ENCODE measurements at places on chromosomes 6 and 20.

- DNase-seq: no peak
Observed at GRCh38 chr6:117676577-117677218, 1.4 kb downstream of the NUS1 start.

DNA sequence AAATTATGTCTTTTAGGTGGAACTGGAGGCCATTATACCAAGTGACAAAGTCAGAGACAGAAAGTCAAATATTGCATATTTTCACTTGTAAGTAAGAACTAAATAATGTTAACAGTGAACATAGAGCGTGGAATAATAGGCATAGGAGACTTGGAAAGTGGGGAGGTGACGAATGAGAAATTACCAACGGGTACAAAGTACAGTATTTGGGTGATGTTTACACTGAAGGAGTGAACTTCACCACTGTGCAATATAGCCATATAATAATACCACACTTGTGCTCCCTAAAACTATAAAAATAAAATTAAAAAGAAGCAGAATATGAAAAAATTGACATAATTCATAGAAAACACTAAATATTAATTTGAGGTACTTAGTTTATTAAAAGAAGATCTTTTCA lies 14.9 kb downstream of the EYS start:
- DNase-seq: no peak

DNA sequence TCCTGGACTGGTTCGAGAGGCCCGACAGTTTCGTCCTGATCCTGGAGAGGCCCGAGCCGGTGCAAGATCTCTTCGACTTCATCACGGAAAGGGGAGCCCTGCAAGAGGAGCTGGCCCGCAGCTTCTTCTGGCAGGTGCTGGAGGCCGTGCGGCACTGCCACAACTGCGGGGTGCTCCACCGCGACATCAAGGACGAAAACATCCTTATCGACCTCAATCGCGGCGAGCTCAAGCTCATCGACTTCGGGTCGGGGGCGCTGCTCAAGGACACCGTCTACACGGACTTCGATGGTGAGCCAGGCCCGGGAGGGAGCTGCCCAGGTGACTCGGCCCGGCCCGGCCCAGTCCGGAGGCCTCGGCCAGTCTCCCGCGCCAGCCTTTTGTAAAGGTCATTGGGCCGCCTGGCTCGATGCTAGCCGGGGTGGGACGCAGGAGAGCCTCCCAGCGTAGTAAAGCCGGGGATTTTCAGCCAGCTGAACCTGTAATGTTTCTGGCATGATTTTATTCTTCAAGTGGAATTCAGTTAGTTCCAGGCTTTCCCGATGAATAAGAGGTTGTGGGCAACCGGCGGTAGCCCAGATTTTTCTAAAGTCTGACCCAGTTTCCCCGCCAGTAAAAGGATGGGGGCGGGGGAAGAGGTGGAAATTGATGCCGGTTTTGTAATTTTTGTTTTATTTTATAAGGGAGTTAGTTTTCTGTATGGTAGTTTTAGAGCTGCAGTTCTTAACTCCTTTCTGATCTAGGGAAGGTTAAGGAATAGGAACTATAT lies 1.4 kb downstream of the PIM1 start:
- peak; percentile 58 for DNase-seq

DNA sequence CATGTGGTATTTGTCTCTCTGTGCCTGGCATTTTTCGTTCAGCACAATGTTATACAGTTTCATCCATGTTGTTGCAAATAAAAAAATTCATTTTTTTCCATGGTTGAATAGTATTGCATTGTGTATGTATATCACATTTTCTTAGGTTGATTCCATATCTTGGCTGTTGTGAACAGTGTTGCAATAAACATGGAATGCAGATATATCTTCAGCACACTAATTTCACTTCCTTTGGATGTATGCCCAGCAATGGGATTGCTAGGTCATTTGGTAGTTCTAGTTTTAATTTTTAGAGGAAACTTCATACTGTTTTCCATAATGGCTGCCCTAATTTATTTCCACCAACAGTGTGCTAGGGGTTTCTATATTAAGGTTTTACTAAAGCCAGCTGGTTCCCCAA lies 52.6 kb downstream of the GFRAL start:
- no peak for DNase-seq

DNA sequence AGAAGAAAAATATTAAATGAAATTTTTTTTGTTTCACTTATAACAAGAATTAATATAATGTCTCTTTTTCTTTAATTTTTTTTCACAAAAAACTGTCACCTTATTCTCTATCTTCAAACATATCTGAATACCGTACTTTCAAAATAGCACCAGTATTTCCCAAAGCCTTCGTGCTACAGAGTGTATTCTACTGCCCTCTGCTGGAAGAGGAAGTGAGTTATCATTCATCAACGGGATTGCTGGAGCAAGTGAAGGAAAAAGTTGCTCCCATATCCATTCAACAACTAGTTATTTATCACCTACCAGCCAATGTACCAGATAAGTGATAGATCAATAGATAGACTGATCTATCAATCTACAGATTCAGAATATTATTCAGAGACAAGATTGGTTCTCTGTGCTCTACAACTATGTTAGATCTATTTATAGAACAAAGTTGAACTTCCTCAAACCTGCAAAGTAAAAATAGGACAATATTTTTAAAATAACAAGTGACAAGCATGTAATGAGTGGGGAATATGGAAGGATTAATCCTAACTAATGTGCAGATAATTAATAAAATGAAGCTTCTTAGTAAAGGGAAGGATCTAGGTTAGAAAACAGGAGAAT lies 26.7 kb upstream of the TFAP2B start:
- no peak for DNase-seq

- DNase-seq: no peak
Observed at GRCh38 chr20:36463212-36464061, 77.9 kb upstream of the MYL9 start.

DNA sequence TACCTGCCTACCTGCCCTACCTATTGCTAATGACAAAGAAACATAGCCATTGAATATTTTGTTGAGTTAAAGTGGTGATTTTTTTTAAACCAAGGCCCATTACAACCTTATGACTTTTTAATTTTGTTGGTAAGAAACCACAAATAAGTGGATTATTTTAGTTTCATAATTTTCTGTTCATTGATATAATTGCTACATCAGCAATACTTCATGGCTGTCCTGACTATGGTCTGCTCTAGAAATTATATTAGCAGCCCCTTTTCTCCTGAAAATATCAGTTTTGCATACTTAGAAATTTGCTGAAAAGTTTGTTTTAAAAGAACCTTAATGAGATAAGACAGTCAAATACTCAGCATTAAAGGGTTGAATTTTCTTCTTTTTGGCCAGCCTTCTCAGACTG lies 106.5 kb downstream of the HIVEP1 start:
- no peak for DNase-seq

DNA sequence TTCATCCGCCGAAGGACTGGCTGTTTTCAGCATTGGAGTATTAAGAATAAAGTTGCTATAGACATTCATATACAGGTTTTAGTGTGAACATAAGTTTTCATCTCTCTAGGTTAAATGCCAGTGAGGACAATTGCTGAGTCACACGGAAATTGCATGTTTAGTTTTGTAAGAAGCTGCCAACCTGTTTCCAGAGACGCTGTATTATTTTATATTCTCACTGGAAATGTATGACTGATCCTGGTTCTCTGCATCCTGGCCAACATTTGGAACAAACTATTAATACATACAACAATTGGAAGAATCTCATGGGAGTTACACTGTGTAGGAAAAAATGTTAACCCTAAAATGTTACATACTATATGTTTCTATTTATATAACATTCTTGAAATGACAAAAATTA lies 16.7 kb upstream of the TGM6 start:
- DNase-seq: no peak

DNA sequence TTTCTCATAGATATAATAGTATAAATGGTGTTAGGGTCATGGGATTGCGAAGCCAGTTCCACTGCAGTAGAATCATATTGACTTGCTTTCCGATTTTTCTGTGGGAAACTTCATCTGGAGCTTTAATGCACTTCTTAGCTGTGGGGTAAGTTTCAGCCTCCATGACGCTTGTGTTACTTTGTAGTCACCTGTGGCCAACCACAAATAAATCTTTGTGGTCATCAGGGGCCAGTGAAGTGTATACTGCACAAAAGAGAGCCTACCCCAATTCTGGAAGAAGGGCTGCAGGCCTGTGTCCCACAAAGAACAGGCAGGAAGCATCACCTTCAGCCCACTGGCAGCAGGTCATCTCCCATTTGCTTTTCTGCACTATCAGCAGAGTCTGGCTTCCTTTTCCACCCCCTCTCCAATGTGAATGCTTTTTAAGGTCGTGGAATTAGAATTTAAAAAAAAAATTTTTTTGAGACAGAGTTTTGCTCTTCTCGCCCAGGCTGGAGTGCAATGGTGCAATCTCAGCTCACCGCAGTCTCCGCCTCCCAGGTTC lies 32.0 kb downstream of the MTHFD1L start:
- DNase-seq: no peak

- no peak for DNase-seq
Observed at GRCh38 chr20:3661060-3661813, 2.0 kb downstream of the GFRA4 start.

- no peak for DNase-seq
Observed at GRCh38 chr6:67870321-67870720, 764.8 kb upstream of the ADGRB3 start.

DNA sequence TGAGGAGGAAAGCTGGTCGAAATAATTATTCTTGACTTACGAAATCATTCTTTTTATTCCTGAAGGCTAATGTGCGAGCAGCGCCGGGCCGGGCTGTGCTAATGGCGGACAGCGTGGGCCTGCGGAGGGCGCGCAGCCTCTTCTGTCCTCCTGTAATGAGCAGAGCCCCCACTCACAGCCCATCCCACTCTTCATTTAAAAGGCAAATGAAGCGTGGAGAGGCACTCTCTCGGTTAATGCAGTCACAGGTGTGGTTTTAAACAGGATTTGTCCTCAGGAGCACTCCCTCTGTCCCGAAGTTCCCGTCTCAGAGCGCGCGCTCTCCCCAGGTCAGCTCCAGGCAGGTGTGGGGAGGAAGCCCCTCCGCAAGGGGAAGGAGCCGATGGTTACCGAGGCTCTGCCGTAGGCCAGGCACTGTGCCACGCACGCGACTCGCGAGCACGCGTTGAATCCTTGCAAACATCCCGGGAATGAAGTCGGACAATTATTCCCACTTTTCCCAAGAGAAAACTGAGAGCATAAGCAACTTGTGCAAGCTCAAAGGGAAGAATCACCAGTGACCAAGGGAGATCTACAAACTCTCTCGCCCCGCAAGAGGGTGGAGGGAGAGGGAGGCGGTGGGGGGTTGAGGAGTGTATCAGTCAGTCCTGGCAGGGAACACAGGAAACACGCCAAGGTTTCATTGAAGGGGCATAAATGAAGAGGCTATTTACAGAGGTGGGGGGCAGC lies 35.5 kb upstream of the ZFAND3 start:
- DNase-seq: no peak

GRCh38 chr6:157761331-157761921 lies 61.6 kb upstream of the SNX9 start:
- no peak for DNase-seq

GRCh38 chr6:134309983-134310605 lies 7.8 kb downstream of the SGK1 start:
- DNase-seq: no peak

- no peak for DNase-seq
Observed at GRCh38 chr6:37319156-37319555, 34.6 kb upstream of the RNF8 start.

DNA sequence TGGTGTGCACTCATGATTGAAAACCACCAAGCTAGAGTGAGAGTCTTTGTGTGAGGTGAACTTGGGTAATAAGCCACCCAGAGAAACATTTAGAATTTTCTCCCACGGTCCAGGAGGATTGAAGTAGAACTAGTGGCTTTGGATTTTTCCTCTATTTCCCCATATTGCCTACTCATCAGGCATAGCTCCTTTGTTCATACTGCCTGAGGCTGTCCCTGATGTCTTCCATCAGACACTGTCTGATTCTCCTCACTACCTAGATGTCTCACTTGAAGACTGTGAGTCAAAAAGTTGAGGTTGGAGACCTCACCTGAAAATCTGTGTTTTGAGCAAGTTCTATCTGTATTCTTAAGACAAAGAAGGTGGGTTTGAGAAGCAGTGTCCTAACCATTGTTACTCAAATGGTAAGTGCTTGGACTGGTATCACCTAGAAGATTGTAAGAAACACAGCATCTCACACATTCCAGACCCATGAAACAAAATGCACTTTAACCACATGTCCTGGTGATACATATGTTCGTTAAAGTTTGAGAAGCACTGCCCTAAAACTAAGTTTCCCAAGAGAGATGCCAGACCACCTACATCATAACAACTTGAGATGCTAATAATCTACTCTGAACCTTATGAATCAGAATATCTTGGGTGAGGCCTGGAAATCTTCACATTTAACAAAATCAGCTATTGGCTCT lies 523.4 kb upstream of the BTBD3 start:
- DNase-seq: no peak

GRCh38 chr20:47493175-47493962 lies 8.3 kb upstream of the NCOA3 start:
- DNase-seq: peak; percentile 78

GRCh38 chr6:27049863-27050781 lies 197.4 kb upstream of the PRSS16 start:
- no peak for DNase-seq

- DNase-seq: peak; percentile 83
Observed at GRCh38 chr6:132202574-132202973, 198.7 kb downstream of the MOXD1 start.

GRCh38 chr20:36318166-36318565 lies 12.0 kb downstream of the DLGAP4 start:
- no peak for DNase-seq
